ENCODE measurements at places on chromosomes 3 and 15.

- no peak for DNase-seq
Measured at GRCh38 chr3:66406163-66406562, 94.7 kb downstream of the LRIG1 start.

GRCh38 chr3:15071699-15072098 lies 6.6 kb upstream of the MRPS25 start:
- no peak for DNase-seq

GRCh38 chr3:182180654-182181385 lies 469.1 kb downstream of the SOX2 start:
- no peak for DNase-seq

DNA sequence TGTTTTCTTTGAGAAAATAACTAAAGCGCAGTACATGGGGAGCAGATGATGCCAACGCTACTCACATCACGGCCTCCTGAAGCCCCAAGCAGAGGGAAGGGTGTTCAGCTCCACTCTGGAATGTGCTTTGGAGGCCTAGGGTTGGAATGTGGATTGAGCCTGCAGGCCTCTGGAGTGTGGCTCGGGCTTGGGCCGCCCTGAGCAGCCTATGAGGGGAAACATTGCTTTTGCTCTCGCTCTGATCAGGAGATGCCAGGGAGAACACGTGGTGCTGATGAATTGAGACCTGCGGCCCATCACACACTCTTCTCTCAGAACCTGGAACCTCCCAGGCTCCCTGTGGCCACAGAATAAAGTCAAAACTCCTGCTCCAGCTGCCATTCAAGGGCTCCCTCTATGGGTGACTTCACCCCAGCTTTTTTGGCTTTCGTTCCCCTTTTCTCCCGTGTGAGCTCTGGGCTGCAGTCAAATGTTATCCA lies 23.3 kb downstream of the CCDC13 start:
- DNase-seq, result no peak

GRCh38 chr3:190617185-190617584 lies 103.3 kb downstream of the IL1RAP start:
- DNase-seq, result peak; percentile 42

DNA sequence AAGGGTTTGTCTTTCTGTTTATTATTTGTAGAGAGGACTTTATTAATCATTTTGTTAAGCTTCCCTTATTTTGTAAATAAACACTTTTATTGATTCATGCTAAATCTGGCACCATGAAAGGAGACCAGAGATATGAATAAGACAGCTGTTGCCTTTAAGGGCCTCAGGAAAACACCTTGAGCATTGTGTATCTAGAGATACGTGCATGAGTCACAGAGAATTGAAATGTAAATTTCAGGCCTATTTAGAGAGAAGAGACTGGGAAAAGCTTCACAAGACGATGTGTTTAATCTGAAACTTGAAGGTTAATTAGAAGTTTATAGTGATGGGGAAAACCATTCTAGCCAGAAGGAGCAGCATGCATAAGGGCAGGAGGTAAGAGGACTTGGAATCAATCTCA lies 28.6 kb upstream of the UTS2B start:
- DNase-seq, result no peak

DNA sequence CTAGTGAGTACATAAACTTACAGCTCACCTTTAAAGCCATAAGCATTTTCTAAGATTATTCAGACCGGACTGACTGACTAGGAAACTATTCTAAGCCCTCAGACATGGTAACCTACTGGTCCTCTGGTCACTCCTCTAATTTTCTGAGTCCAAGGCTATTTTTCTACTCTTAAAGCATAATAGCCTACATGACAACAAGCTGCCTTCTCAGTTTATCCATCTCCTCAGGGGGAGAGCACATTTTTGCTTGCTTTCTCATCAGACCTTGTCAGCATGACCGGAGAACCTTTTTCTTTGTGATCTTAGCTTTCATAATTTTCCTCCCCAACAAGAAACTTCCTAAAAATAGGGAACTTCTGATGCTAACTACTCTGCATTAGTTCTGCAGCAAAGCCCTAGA lies 38.4 kb downstream of the UBP1 start:
- DNase-seq, result no peak

- DNase-seq, result no peak
Measured at GRCh38 chr3:111668888-111669488, 73.8 kb upstream of the ZBED2 start.

DNA sequence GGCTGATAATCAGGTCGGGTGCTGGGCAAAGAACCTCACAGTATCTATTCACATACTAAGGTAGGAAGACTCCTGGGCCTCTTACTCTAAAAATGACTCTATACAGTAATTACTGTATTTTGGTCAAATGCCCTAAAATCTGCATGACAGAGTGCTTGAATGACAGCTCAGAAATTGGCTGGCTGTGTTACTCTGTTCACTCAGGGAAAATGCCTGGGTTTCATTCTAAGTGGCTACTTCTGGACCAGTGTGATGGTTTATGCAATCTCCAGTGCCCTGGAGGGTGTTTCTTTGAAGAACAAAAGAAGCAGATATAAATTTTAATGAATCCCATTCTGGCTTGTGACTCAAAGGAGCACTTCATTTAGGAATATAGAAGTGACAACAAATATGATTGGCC lies 2.2 kb downstream of the GABRR3 start:
- DNase-seq, result no peak

DNA sequence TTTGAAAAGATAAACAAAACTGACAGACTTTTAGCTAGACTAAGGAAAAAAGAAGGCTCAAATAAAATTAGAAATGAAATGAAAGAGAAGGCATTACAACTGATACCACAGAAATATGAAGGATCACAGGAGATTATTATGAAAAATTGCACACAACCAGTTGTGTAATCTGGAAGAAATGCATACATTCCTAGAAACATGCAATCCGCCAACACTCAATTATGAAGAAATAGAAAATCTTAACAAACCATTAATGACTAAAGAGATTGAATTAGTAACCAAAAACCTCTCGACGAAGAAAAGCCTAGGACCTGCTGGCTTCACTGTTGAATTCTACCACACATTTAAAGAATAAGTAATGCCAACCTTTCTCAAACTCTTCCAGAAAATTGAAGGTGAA lies 149.5 kb downstream of the SV2B start:
- no peak for DNase-seq

GRCh38 chr3:127824151-127824825 lies 2.0 kb upstream of the MGLL start:
- no peak for DNase-seq

All from femur (tissue), 1 donor.